Activated T-helper 1 cell treated with anti-CD3 and anti-CD28 coated beads, Interleukin-12 subunit alpha, Interleukin-12 subunit beta, Interleukin-2, Interleukin-4 antibody, amounts not matched to agents 30 ng/mL and 10 ng/mL and 1 ng/mL, durations not matched to agents 14 hours and 24 hours and 36 hours (primary cell): ENCODE measurements at places on chromosomes 3 and 15.

- DNase-seq: no peak
These were observed 94.8 kb downstream of the GBE1 start for GRCh38 chr3:81666502-81667121.

- DNase-seq: no peak
These were observed 86.8 kb downstream of the TCF12 start for GRCh38 chr15:57005244-57005643.

GRCh38 chr3:119731560-119732343, 28.9 kb downstream of the CFAP91 start:
- DNase-seq: no peak

DNA sequence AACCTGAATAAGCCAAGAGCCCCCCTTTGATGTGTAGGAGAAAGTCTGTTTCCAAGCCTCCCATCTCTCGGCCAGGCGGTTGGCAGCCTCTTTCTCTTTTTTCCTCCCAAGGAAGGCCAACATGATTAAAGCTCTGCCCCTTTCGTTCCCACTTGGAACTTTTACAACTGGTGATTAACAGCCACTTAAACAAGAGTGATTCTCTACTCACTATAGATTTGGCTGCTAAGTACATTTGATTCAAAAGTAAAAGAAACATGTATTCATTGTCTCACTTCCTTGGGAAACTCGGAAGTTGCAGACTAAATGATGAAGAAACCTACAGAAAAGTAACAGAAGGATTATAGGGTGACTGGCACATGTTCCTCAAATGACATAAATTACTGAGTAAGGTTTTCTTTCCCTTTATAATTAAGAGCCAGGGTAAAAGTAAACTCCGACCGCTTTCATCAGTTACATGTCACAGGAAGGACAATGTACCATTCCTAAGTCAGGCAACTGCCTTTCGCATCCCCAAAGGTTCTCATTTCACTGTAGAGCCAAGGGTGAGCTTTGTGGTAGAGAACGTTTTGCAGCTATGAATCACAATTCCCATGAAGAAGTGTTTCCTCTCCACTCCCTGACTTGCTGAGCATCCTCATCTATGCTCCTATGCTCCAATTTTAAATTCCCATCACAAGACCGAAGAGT, 72.7 kb downstream of the MB21D2 start:
- DNase-seq: no peak

- no peak for DNase-seq
These were observed 49.0 kb downstream of the KY start for GRCh38 chr3:134601539-134602439.

DNA sequence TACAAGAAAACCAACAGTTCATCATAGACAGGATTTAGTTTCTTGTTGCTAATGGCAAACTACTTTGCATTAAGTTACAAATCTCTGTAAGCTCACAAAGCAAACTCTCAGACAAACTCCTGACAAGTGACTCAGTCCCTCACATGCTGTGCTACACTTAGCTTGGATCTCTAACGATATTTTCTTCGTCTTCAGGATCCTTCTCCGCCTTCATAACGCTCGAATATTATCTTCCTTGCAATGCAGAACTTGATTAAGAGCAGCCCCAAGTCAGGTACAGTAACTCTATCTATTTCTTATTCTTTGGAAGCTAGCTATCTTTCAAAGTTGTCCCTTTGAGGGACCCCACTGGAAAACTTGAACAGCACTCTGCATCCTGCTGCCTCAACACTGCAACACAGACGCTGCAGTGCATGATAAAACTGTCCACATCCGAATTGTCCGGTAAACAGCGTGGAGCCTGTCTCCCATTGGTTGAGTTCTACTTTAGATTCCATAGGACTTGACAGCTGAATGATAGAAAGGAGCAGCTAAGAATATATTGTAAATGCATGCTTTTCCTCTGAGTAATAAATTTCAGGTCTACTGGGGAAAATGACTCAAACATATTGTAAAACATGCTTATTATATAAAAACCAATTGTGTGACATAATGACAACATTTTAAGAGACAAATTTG, 61.3 kb downstream of the UACA start:
- no peak for DNase-seq

- no peak for DNase-seq
These were observed 81.4 kb upstream of the PXYLP1 start for GRCh38 chr3:141150081-141150830.

- DNase-seq: no peak
These were observed 54.9 kb downstream of the OCA2 start for GRCh38 chr15:28044121-28044672.

DNA sequence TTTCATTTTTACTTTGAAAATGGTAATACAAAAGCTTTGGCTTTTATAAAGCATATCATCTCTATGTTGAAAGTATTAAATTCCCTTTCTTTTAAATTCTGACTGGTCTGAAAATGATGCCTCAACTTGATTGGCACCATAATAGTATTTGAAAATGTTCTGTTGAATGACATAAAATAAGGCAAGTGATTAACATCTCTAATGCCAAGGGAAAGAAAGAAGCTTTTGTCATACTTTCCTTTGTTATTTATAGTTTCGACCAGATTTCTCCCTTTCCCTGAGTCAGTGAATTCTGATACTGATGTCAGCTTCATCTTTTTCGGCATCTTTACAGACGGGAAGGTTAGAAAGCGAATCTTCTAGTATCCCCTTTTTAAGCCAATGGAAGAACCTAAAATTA, 3.4 kb upstream of the AP4E1 start:
- DNase-seq: no peak

DNA sequence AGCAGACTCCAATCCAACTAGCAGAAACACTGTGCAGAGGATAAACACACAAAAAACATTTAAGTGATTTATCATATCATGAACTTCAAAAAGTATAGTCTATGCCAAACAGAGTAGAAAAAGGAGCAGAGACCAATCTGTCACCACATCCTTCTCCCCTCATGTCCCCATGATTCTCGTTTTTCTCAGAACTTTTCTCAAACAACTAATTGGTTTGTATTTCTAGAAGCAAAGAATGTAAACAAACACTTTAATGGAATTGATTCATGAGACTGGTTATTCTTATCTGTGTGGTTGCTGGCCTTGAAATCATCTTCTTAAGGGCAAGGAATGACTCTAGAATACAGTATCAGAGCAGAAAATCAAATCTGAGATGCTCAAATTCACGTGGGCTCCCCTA, 294.2 kb upstream of the THBS1 start:
- no peak for DNase-seq

DNA sequence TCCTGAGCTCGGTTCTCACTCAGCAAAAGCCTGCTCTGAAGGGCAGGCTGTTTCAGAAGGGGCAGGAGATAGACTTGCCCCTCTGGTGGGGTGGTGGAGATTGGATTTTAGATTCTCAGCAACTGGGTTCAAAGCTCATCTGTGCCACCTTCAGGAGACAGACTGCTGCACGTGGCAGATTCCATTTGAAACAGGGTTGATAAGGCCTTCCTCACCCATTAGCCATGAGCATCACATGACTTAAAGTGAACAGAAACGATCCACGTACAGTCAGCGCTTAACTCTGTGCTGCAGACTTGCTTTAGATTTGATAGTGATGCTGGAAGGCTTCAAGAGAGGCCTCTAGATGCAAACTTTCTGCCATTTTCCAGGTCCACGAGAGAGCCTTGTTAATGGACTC, 35.0 kb upstream of the MGLL start:
- no peak for DNase-seq

- DNase-seq: no peak
These were observed 49.1 kb upstream of the ABHD2 start for GRCh38 chr15:89039142-89039541.

DNA sequence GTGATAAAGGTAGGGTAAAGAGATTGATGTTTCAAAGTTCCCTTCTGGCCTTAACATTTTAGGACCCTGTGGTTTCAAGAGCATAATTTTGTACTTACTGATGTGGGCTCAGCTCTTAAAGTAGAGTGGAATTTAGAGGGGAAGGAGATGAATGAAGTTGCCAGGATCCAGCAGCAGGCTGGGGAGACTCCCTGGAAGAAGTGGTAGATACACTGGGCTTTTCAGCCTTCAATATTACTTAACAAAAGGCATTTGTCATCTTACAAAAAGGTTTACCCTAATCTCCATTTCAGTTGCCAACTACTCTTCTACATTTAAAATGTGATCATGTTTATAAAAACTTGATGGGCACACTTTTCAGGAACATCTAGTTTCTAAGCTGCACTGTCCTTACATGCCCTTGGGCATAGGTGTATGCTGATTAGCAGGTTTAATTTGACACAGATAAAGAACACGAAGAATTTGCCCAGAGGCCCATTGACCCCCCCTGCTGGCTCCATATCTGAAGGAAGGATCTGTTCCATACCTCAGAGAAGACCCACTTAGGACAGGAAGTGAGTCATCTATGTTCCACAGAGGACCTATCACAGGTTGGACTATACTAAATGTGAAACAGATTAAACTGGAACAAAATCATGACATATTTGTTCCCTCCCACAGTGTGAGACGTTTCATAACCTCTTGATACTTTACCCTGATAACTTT, 93.0 kb upstream of the LPP start:
- DNase-seq: peak; percentile 38

- no peak for DNase-seq
These were observed 75.3 kb downstream of the NCEH1 start for GRCh38 chr3:172635588-172635987.

DNA sequence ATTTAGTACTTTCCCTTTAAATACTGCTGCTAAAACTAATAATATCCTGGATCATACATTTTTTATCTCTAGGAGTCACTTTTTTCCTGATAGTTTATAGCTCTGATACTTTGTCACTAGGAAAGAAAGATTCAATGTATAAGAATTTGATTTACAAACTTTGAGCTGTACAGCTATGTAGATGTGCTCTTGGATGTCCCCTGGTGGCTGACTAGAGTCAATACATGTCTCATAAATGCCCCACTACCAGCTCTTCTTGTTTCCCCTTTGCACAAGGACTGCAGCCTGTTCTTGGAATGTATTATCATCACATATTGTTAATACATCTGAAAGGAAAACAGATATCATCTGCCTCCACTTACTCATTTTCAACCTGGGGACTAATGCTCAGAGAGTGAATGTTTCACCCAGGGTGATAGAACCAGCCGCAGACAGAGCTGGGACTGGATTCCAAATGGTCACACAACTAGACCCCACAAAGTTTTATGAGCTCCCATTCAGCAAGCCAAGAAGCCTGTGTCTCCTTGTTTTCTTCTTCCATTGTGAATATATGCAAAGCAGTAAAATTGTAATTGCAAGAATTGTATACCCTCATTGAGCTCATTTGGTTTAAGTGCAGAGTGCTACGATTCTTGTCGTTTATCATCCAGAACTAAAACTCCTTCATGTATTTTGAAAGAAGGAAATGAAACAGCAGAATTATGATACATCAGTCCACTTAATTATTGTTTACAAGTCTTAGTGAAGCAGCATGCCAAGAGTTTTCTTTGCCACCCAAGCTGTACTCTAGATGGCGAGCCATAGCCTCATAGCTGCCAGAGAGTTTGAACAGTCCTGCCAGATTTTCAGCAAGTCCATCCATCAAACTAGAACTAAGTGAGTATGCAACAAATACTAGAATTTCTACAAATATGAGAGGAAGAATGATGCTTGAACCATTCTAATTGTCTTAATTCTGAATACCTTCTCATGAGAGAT, 261.6 kb upstream of the LMCD1 start:
- DNase-seq: no peak

DNA sequence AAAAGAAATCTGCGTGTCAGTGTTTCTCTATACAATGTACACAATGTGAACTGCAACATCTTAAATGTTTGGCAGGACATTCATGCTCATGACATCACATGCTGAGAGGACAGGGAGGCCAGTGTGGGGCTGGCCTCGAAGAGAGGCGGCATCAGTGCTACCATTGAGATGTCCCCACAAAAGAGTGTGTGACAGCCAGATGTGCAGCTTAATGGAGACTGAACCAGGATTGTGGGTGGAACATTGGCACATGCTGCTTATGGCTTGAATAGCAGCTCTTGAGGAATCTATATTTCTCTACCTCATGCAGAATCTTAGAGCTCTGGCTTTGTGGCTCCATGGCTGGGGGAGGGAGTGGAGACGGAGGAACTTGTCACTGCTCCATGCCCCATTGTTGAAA, 18.5 kb downstream of the CLDN11 start:
- DNase-seq: no peak

DNA sequence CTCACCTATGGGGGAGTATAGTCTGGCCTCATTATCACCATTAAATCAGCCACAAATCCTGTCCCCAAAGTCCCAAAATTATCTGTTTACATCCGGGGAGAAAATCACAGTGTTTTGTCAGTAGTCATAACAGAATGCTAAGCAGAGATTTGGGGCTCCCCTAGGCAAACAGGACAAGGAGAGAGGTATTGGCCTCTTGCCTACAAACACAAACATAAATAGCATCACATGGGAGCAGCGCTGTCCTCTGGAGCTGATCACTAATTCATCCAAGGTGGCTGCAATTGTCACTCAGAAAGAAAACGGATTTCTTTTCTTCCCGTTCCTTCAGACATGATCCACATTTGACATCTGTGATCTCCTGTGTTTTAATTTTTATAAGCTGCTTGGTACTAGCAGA, 1028.1 kb downstream of the NTRK3 start:
- DNase-seq: no peak

GRCh38 chr15:99965376-99965775, 232.1 kb upstream of the LYSMD4 start:
- DNase-seq: no peak

DNA sequence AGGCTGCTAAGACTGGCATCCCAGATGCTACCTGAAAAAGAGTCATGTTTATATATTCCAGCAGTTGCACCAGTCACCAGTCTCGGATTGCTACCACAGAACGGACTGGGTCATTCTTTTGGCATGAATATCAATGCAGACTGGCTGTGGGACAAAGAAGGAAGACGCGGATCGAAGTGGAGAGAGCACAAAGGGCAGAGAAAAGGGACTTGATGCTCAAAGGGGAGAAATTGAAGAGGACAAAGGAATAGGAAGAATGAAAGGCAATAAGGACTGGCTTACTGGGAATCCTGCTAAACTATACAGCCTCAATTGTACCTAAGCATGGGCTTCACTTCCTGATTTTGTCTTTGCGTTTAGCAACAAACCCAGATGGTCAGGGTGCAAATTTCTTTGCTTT, 15.3 kb upstream of the DIS3L start:
- DNase-seq: no peak

DNA sequence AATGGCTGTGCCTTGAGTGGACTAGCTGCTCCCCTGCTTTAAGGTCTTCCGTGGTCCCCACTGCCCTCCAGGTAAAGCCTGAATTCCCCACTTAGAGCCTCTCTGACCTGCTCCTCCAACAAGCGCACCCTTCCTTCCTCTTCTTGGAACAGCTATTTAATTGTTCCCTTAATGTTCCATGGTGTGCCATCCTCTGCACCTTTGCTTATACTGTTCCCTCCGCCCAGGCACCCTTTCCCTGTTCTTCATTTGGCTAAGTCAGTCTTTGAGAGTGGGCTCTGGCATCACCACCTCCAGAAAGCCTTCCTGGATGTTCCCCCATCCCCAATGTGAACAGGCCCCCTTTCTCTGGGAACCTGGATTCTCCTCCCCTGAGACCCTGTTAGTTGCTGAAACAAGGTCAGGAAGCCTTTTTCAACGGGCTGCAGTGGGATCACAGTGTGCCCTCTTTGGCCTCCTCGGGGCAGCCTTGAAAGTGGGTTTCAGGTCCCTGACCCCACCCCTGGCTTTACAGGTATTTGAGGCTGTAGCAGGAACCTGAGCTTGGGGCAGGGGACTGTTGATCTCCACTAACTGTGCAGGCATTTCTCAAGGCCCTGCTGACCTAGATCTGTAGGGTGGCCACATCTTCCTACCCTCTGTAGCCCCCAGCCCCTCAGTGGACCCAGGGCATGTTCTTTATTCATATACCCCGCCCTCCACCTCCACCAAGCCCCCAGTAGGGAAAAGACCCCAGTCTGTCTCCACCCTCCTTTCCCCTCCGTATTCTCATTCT, 5.0 kb downstream of the ISLR start:
- DNase-seq: no peak

GRCh38 chr3:112357930-112358780, 25.2 kb downstream of the CD200 start:
- DNase-seq: peak; percentile 24
